ENCODE measurements at places on chromosomes 2 and 18.
A peak's percentile ranks its signal among the peaks of the same experiment; 100 is the strongest.

GRCh38 chr2:86400321-86400720 lies 40.9 kb upstream of the KDM3A start:
- no peak for DNase-seq

GRCh38 chr2:197889041-197889440 lies 84.6 kb downstream of the PLCL1 start:
- no peak for DNase-seq

GRCh38 chr2:197242719-197243118 lies 67.9 kb downstream of the ANKRD44 start:
- DNase-seq = no peak

DNA sequence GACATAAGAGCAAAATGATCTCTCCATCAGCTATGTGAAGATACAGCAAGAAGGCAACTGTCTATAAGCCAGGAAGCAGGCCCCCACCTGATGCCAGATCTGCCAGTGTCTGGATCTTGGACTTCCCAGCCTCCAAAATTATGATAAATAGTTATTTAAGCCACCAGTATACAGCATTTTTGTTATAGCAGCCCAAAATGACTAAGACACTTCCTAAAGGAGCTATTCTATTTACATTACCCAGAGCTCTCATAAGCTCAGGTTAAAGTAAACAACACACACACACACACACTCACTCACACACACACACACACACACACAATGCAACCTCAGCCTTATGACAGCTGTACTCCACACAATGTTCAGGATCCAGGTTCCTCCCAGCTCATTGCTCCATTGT lies 5.7 kb upstream of the YPEL5 start:
- no peak for DNase-seq

- no peak for DNase-seq
Measured at GRCh38 chr2:68426848-68427579, 40.1 kb downstream of the FBXO48 start.

- no peak for DNase-seq
Measured at GRCh38 chr2:61994531-61994930, 89.1 kb downstream of the COMMD1 start.

GRCh38 chr2:171908235-171908634 lies 14.0 kb upstream of the HAT1 start:
- DNase-seq = no peak

GRCh38 chr2:17000184-17000482 lies 334.5 kb upstream of the CYRIA start:
- DNase-seq = no peak

GRCh38 chr18:41732356-41732755 lies 222.7 kb upstream of the PIK3C3 start:
- no peak for DNase-seq

DNA sequence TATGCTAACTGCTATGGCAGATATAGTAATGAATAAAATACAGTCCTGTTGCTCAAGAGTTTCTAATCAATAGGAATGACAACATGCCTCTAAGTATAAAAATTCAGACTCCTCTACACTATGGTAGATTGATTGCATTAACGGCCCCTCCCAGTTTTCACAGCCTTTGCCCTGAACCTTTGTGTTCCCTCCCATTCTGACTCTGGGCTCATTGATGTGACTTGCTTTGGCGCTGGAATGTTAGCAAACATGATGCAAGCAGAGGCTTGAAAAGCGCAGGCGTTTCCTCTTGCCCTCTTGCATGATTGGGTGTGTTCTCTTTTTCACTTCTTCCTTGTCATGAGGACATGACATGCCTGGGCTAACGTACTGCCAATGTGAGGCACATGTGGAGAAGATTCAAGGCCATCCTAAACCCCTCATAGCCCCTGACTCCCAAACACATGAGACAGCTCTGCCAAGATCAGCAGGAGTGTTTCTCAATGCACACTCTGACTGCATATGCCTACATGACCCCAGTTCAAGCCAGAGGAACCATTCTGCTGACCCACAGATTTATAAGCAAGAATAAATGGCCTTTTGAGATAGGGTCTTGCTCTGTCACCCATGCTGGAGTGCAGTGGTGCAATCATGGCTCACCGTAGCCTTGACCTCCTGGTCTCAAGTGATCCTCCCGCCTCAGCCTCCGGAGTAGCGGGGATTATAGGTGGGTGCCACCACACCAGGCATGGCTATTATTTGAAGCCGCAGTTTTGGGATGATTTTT lies 49.7 kb upstream of the CD28 start:
- DNase-seq = no peak

GRCh38 chr2:26605195-26605998 lies 35.8 kb downstream of the CIB4 start:
- peak; percentile 17 for DNase-seq

- no peak for DNase-seq
Measured at GRCh38 chr18:13521418-13521817, 204.9 kb downstream of the FAM210A start.

- no peak for DNase-seq
Measured at GRCh38 chr2:143685421-143686078, 556.3 kb downstream of the ARHGAP15 start.

GRCh38 chr2:240396623-240397541 lies 38.6 kb upstream of the GPC1 start:
- peak; percentile 32 for DNase-seq

DNA sequence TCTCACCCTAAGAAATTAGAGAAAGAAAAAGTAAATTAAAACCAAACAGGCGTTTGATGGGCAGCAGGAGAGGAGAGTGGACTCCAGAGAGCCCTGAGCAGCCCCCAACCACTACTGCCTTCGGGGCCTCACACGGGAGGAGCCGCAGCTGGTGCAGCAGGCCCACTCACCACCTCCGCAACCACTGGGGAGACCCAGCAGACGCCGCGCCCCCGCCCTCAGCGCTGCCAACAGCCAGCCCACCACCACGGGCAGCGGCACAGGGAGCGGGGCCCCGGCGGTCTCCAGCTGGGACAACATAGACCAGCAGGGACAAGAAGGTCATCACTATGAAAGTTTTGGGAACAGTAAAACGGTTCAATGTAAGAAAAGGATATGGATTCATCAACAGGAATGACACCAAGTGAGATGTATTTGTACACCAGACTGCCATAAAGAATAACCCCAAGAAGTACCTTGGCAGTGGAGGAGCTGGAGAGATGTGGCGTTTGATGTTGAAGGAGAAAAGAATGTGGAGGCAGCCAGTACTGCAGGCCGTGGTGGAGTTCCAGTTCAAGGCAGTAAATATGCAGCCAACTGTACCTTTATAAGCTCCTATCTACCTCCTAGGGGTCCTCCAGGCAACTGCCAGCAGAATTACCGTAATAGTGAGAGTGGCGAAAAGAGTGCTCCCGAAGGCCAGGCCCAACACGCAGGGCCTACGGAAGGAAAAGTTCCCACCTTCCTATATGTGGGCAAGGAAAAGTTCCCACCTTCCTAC lies 76.5 kb downstream of the OLA1 start:
- no peak for DNase-seq

DNA sequence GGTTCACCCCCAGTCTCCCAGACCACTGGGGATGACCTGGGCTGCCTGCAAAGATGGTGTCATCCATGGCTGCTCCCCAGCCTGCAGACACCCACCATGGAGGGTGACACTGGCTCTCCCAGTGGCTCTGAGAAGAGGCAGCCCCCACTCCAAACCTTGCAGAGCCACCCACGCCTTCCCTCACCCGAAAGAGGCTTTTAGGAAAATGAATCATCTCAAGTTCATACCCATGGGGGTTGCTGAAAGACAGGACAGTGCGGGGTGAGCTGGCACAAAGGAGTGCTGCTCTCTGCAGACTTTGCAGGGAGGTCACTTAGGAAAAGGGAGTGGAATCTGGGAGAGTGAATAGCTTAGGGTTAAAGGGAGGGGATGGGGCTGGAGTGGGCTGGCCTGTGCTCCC lies 36.4 kb downstream of the MPHOSPH10 start:
- DNase-seq = no peak

- DNase-seq = peak; percentile 37
Measured at GRCh38 chr2:217331523-217332416, 471.9 kb upstream of the TNP1 start.

Measured in smooth muscle cell of the brain vasculature (primary cell).